GM12892 (cell line): ENCODE measurements at places on chromosomes 2 and 18.

DNA sequence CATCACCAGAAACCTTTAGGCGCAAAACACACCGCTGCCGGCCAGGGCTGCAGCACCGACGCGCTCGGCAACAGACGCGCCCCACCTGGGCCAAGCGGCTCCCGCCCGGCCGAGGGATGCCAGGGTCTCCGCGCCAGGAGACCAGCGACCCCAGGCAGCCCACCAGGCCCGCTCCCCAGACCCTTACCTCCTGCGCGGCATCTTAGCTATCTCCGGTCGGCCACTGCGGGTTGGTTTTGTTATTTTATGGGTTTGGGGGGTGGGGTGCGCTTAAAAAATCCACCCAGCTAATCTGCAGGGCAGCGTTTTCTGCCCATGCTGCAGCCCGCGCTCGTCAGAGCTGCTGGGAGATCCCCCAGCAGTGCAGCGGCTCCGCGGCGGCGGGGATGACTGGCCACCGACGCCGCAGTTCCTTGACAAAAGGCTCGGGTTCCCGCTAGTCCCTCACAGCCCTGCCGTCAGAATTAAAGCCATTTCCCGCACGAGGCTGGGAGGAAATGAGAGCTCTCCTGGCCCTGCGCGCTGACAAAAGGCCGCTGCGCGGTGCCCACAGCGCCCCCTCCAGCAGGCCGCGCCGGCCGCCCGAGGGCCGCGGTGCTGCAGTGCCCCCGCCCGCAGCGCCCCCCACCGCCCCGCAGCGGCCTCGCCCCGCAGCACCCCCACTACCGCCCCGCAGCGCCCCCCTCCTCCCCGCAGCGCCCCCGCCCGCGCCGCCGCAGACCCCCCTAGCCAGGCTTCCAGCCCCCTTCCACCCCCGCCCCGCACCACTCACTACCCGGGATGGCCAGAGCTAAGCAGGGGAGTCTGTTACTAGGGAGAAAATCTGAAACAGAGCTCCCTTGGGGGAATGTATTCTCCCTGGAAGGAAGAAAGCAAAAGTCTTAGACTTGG is at the start of gene ADD2:
TSS of gene ADD2 (minus strand) at position 502 of the 891 bp plus-strand sequence. CDS start 61,792 bp downstream, outside the sequence.
- DNase-seq: peak; percentile 41

GRCh38 chr2:26164641-26165211 is 8.2 kb upstream of the GAREM2 start:
- DNase-seq: no peak

- DNase-seq: no peak
Measured at GRCh38 chr2:85924522-85924921, 35.7 kb upstream of the ST3GAL5 start.

DNA sequence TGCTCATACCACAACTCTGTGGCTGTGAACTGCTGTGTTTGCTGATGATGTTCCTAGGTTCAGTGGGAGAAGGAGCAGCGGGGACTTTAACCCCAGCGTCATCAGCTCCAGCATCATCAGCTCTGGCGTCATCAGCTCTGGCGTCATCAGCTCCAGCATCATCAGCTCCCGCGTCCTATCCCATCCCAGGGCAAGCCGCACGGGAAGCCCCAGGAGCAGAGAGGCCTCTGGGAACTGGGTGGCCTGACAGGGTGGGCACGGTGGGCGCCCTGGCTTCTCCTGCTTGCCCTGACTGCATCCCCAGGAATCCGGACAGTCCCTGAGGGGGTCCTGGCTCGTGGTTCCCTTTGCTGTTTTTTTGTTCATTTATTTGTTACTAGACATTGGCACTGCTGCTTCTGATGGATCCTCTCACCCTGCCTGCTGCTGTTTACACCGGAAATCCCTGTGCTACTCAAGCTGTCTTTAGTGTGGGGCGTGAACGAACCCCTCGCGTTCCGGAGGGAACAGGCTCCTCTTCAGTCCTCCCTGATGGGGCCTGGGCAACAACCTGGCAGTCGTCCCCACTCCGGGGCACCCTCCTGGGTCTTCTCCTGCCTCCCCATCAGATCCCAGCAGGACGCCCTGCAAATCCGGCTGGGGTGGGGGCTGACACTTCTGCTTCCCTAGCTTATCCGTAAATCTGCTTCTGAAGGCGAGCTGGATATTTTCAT is 67.1 kb upstream of the PXDN start:
- DNase-seq: no peak

GRCh38 chr2:206693399-206694137 is 24.6 kb downstream of the DYTN start:
- no peak for DNase-seq

DNA sequence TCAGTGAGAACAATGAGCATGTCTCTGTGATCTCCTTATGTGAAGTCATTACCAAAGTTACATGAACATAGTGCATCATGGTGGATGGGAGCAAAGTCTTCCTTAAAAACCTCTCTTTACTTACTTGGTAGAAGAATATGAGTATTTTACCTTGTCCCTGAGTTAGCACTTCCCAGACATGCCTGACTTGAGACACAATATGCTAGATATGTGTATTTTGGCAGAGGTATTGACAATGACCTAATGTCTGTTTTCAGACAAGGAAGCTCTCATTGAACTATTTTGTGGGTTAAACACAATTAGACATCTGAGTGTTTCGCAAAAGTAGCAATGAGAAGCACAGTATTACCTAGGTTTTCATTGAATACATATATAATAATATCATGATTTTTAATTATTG is 99.1 kb upstream of the MC4R start:
- DNase-seq: no peak

GRCh38 chr2:28276076-28276618 is 116.5 kb upstream of the FOSL2 start:
- no peak for DNase-seq

DNA sequence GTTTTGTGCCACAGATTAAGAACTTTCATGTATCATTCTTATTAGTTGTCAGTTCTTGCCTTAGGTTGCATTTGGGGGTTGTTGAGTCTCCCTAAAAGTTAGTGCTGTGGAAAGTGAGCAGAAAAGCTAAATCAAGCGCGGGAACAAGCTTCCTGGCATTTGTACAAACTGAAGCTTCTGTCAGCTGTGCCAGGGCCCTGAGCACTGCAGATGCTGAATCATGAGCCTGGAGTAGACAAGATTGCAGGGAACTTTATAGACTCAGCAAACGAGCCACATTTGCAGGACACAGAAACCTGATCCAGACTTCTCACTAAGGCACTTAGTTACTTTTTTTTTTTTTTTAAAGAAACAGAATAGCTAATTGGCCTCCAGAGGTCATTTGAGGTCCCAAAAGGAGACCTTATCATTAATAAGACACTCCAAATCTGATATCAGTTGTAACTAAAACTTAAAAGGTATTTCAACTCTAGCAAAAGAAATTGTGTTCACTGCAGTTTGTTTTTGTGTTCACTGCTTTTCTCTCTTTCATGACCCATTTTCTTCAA is 88.7 kb downstream of the ADAM23 start:
- no peak for DNase-seq

DNA sequence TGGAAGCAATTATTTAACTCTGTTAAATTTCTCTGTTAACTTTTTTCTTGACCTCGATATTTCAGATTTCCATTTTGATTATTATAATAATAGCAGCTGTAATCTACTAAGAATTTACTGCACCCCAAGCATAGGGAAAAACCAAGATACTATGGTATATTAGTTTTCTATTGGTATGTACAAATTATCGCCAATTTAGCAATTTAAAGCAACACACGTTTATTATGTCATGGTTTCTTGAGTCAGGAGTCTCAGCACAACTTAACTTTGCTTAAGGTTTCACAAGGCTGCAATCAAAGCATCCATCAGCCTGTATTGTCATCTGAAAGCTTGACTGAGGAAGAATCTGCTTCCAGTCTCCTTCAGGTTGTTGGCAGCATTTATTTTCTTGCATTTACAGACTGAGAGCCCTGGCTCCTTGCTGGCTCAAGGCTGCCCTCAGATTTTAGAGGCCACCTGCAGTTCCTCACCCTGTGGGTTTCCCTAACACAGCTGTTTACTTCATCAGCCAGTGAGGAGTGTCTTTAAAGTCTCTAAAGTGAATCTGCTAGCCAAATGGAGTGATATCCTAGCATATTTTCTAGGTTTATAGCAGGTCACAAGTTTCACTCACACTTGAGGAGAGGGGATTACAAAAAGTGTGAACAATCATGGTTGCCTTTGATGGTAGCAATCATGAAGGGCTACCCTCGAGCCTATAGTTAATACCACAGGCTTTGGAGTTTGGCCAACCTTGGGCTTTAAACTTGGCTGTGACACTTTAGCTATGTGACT is 4.4 kb upstream of the VPS54 start:
- no peak for DNase-seq

DNA sequence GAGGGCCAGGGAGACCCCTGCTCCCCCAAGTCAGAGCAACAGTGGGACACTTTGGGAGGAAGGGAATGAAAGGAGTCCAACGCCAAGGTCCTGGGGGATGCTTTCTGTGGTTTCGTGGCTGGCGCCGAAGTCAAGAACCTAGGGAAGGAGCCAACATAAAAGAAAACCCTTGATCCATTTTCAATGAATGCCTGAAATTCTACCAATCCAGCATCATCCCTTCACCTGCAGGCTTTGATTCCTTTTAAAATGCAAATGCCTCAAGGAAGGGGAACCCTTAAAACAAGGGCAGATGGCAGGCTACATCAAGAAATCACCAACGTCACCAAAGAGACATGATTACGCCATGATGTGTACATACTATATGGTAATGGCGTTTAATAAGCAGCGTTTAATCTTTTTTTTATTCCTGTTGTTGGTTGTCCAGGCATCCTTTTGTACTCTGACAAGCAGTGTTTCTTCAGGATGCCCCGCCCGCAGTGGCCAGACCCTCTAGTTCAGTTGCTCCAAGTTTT is 123.3 kb upstream of the SLC1A4 start:
- DNase-seq: no peak

- DNase-seq: no peak
Measured at GRCh38 chr2:1491751-1492150, 78.5 kb downstream of the TPO start.

DNA sequence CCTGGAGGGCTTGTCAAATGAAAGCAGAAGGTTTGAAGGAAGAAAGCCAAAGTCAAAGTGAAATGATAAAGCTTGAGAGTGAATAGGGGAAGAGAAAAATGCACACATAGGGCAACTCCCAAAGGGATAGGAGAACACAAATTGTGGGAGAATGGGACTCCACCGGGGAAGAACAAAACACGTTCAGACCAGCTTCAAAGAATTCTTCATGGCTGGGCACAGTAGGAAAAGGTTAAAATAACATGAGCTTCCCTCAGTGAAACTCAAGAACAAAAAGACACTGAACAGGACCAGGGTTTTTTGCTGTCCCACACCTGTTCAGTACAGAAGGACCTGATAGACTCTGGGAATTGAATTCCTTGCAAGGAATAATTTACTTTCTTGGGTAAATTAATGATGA is 123.1 kb upstream of the NCKAP5 start:
- DNase-seq: no peak

DNA sequence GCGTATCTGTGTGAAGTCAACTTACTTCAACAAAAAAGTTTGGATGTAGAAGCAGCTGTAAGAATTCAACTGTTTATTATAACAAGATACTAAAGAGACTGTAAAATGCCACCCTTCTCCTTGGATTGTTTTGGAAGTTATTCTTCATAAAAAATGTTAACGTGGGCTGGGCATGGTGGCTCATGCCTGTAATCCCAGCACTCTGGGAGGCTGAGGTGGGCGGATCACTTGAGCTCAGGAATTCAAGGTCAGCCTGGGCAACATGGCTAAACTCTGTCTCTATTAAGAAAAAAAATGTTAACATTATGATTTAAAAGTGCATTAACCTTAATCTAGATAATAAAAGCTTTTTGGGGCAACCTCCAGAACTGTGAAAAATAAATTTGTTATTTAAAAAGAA is 7.7 kb downstream of the CIAO1 start:
- no peak for DNase-seq

- DNase-seq: no peak
Measured at GRCh38 chr2:27303093-27304025, 4.9 kb downstream of the UCN start.

DNA sequence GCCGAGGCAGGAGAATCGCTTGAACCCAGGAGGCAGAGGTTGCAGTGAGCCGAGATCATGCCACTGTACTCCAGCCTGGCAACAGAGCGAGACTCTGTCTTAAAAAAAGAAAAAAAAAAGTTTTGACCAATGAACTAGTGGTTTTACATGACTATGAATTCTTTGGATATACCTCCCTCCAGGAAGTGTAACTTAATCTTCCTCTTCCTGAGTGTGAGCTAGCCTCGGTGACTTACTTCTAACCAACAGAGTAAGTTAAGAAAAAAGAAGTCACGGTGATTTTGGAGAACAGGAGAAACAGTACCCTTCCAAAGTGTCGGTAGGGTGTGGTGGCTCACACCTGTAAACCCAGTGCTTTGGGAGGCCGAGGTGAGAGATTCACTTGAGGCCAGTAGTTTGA is 7.1 kb downstream of the TIA1 start:
- DNase-seq: no peak

GRCh38 chr2:20122864-20123263 is 71.4 kb upstream of the LAPTM4A start:
- no peak for DNase-seq

DNA sequence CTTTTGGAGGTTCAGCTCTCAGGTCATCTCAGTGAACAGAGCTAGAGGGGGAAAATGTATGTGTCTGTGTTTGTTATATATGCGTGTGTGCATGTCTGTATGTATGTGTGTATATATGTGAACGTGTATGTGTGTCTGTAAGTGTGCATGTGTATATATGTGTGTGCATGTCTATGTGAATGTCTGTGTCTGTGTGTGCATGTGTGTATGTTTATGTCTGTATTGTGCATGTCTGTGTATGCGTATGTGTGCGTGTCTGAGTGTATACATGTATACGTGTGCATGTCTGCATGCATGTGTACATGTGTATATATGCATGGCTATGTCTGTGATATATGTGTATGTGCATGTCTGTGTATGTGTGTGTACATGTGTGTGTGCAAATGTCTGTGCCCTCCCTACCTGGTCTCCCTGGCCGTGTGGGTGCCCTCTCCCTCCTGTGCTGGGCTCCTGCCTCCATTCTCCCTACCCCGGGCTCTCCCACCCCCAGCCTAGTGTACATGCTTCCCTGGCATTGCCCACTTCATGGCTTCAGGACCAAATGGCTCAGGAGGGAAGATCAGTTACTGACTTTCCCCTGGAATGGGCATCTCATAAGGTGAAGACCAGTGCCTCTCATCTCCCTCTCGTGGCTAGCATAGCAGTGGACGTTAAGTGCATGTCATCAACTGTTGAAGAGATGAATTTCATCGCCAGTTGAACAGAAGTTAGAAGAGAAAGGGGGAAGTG is 49.9 kb downstream of the TRAF3IP1 start:
- DNase-seq: no peak

GRCh38 chr2:796141-796985 is 119.2 kb upstream of the TMEM18 start:
- DNase-seq: no peak

DNA sequence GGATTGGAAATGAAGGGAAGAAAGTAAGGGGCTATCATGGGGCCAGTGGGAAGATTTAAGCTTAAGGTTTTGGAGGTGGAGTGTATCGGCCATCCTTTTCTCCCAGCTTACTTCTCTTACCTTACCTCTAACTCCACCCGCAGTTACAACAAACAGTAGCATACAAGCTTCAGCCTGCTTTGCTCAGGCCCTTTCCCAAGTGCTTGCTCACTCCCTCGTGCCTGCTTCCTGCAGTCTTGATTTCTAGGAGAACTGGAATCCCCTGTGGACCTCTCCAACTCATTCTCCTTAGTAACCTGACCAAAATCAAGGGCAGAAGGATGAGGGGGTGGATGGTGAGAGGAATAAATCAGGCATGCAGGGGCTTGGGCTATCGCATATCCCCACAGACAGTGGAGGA is 5.8 kb upstream of the LYG2 start:
- DNase-seq: no peak

- DNase-seq: peak; percentile 80
Measured at GRCh38 chr2:44778671-44779476, 162.6 kb upstream of the SIX3 start.

- no peak for DNase-seq
Measured at GRCh38 chr2:46434851-46435273, 44.5 kb upstream of the TMEM247 start.
